ENCODE measurements at places on chromosomes 7 and 10.
A peak's percentile ranks its signal among the peaks of the same experiment; 100 is the strongest.

GRCh38 chr10:97836446-97836845 is 13.2 kb upstream of the GOLGA7B start:
- no peak for DNase-seq

GRCh38 chr7:117791877-117792780 is 81.1 kb downstream of the CTTNBP2 start:
- DNase-seq, result no peak

- no peak for DNase-seq
Measured at GRCh38 chr7:120898715-120899499, 41.0 kb upstream of the TSPAN12 start.

GRCh38 chr10:93139059-93139655 is 65.5 kb downstream of the CYP26A1 start:
- peak; percentile 2 for DNase-seq

GRCh38 chr10:126470991-126471390 is 82.7 kb upstream of the ADAM12 start:
- DNase-seq, result no peak

Data from amniotic epithelial cell (primary cell).